Neural crest cell (in vitro differentiated cells): ENCODE measurements at places on chromosomes 12 and 14.

DNA sequence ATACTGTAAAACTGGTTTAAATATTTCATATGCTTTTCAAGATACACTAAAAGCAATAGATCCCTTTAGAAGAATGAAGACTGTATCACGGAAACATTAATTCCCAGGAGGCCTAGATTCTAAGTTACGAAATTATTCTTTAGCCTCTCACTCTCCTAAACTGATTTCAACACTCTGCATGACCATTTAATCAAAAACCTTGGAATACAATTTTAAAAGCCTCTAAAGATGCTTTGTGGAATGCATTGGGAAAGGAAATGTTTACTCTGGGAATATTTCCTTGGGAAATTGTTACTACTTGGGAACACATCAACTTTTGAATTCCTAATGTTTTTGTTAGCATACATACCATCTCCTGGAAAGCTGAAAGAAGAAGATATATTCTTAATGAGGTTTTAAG, 255.7 kb upstream of the FAR2 start:
- no peak for DNase-seq

- DNase-seq, result peak; percentile 47
These were observed 67.9 kb upstream of the BEGAIN start for GRCh38 chr14:100654814-100655740.

DNA sequence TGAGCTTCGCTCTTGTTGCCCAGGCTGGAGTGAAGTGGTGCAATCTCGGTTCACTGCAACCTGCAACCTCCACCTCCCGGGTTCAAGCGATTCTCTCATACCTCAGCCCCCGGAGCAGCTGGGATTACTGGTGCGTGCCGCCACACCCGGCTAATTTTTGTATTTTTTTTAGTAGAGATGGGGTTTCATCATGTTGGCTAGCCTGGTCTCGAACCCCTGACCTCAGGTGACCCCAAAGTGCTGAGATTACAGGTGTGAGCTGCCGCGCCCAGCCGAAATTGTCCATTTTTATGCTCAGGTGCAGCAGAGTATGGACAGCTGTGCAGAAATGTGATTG, 19.2 kb upstream of the CYP46A1 start:
- DNase-seq, result no peak

- no peak for DNase-seq
These were observed 26.9 kb downstream of the MYRFL start for GRCh38 chr12:69851976-69852375.

DNA sequence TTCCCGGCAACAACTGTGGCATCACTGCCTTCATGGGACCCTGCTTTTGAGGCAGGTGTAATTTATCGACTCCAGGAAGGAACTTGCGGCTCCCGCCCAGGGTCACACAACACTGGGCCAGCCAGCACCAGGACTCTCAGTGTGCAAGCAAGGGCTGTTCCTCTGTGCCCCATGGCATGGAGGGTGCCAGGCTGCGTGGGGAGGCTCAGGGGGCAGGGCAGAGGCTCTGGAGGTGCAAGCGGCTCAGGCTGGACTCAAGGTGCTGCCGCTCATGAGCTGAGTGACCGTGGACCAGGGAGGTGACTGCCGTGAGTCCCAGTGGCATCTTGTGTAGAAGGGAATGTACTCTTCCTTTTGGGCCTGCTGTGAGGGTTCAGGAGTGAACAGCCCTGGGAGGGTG, 57.6 kb downstream of the SLC24A4 start:
- no peak for DNase-seq

GRCh38 chr14:95162641-95163040, 5.3 kb upstream of the DICER1 start:
- DNase-seq, result no peak

DNA sequence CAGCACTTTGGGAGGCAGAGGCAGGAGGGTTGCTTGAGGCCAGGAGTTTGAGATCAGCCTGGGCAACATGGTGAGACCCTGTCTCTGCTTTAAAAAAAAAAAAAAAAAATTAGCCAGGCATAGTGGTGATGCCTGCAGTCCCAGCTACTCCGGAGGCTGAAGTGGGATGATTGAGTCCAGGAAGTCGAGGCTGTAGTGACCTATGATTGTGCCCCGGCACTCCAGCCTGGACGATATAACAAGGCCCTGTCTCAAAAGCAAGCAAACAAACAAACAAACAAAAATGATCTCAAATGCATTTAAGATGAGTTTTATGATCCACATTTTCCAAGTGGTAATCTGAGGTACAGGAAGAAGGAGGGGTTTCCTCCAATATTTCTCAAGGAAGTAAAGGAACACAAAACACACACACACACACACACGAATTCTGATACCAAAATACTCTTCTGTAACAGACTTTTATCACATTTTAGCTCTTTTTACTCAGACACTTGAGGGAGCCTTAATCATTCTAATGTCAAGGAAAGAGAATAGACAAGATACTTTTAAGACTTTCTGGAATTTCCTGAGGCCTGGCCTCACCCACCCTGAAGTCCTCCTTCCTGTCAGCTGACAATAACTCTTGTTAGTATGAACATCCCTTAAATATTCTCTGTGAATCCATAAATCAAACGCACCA, 44.4 kb upstream of the CERS5 start:
- no peak for DNase-seq

DNA sequence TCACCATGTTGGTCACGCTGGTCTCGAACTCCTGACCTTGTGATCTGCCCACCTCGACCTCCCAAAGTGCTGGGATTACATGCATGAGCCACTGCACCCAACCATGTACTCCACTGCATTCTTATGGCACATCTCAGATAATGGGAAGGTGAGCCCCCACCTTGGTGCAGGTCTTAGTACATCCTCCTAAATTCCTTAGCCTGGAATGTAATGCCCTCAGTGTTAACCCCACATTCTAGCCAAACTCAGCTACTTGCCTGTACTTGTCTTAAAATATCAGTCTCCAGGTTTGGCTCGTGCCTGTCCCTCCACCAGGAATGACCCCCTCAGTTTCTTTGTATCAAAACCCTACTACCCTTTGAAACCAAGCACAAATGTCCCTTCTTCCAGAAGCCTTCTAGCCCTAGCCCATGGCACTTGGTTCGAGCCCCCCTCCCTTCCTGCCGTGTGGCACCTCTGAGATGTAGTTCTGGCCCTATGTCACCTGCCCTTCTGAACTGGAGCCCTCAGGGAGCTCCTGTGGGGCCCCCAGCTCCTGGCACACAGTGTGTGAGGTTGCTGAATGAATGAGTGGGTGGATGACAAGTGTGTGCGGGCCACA, 8.4 kb downstream of the KCNH3 start:
- no peak for DNase-seq

- DNase-seq, result no peak
These were observed 949 bp downstream of the PLBD2 start for GRCh38 chr12:113359133-113359938.

GRCh38 chr14:50598765-50599164, 38.8 kb downstream of the ATL1 start:
- no peak for DNase-seq

DNA sequence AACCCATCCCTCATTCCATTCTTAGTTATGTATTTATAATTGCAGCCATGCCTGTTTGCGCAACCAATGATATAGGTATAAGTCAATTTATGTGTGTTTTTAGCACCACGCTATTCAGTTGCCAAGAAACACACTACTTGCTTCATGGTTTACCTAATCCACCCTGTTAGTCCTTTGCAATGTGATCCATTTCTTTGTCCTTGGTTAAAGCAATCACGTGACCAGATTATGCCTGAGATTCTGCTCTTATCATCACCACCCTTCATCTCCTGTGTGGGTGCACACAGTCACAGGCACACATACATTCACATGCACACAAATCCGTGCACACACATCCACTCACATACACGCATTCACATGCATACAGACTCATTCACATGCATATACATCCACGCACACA, 52.3 kb upstream of the KCNA5 start:
- DNase-seq, result no peak
